ENCODE measurements at places on chromosomes 7 and 10.

DNA sequence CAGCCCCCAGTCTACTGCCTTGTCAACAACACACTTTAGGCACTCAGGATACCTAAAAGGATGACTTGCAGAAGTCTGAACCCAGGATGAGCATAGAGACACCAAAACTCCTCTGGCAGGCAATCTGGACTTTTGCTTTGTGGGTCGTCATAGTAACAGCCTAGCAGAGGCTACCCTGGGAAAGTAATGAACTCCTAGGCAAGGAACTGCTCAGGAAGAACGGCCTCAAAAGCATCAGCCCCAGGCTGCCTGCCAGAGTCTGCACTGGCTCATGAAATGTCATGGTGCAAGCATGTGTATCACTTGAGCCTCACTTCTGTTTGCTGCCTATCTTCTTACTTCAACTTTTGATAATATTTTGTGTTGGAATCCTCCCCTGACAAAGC lies 715.1 kb downstream of the GRID1 start:
- no peak for DNase-seq

DNA sequence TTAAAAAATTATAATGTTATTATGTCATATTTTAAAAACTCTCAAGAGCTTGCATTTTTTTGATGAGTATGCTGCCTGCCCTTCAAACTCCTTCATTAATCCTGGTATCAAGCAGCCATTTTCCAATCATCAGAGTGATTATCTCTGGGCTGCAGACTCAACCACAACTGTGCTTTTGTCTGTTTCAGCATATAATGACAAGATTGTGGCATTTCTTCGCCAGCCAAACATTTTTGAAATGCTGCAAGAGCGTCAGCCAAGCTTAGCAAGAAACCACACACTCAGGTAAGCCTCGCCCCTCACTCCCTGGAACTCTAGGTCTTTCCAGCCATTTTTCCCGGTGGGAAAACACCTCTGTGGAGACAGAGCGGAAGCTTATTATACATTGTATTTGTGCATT lies 90.0 kb upstream of the STK17A start:
- DNase-seq = no peak

GRCh38 chr10:91219371-91220193 lies 881 bp upstream of the PCGF5 start:
- no peak for DNase-seq

- no peak for DNase-seq
Measured at GRCh38 chr10:94010886-94011285, 17.2 kb downstream of the PLCE1 start.

DNA sequence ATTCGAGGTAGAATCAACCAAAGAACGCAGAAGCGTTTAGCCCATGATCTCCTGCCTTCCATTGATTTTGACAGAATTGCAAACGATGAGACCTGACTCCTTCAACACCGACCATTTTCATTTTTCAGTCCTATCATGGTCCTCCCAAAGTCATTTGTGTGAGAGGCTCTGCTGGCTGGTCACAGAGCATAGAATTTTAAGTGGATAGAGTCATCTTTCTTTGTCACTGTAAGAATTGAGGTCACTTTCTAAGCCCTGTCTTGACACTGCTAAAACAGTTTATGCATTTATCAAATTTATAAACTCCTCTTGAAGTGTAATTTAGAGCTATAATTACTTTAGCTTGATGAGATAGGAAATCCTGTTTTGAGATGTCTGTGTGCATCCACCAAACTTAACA lies 72.0 kb downstream of the UBE3C start:
- DNase-seq = no peak

DNA sequence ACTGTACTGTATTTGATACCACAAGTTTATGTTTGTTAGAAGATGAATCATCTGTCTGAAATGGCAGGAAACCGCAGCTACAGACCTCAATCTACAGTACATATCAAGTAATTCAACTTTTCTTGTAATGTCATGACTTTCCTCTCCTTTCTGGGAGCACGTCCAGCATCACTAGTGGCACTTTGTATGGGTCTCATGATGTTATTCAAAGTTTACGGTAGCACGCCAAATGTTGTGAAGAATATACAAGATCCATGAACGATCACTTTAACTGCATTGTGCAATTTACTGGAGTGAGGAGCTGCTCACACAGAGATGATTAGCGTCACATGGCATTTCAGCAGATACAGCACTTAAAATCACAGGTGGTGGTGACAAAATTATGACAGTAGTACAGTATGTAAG lies 257.8 kb upstream of the GNAI1 start:
- DNase-seq = no peak

DNA sequence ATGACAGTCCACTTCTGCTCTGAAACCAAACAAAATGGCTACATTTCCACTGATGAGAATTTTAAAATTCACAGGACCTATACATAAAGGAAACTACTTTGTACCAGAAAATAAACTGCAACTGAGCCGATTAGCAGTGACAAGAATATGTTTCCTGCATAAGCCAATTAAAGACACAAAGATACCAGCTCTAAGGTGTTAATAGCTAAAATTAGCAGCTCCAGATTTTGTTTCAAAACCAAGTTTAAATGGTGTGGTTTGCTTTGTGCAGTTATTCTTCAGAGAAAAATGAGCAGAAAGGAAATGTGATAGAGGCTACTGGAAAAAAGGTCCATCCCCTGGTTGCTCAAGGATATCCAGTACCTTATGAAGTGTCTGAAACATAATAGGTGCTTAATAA lies 123.2 kb downstream of the ANK3 start:
- no peak for DNase-seq

GRCh38 chr10:43808136-43808535 lies 159.5 kb upstream of the ZNF32 start:
- no peak for DNase-seq

DNA sequence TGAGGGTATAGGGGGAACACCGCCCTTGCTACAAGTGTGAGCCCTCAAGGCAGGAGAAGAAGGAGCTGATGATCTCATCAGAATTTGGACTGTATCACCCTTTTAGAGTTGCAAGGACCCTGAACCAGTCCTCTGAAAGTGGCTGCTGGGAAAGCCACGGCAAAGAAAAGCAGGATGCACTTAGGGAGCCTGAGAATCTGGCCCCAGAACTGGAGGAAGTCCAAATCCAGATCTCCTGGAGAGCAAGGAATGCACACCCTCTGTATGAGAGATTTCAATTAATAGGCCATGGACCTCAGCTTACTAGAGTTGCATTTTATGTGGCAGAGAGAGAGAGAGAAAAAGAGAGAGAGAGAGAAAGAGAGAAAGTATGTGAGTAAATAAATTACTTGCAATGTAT lies 662.9 kb downstream of the CCSER2 start:
- no peak for DNase-seq

GRCh38 chr10:31618541-31619291 lies 299.7 kb downstream of the ZEB1 start:
- DNase-seq = no peak

- no peak for DNase-seq
Measured at GRCh38 chr7:76333511-76334101, 25.2 kb downstream of the YWHAG start.

DNA sequence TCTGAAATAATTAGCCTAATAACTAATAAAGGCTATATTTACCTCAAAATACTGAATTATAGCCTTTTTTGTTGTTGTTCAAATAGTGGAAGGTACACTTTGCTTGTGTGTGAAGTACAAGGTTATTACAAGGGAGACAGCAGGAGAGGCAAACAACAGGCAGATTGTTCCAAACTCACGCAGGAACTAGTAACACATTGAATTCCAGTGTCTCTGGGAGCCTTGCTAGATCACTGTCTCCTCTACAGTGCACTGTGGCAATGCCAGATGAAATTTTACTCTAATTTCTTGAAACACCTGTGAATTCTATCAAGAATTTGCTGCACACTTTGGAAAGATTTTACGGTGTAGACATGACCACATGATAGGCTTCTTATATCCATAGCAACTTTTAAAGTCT lies 112.6 kb downstream of the MDFIC start:
- no peak for DNase-seq

GRCh38 chr10:7666253-7667023 lies at the start of gene ITIH5:
ITIH5 (minus strand) TSS chr10:7666966; CDS start chr10:7666892, 74 bp downstream.
- DNase-seq = peak; percentile 6

GRCh38 chr10:122112021-122112616 lies 123.2 kb downstream of the TACC2 start:
- DNase-seq = no peak

- no peak for DNase-seq
Measured at GRCh38 chr7:145644426-145645134, 472.0 kb upstream of the CNTNAP2 start.

DNA sequence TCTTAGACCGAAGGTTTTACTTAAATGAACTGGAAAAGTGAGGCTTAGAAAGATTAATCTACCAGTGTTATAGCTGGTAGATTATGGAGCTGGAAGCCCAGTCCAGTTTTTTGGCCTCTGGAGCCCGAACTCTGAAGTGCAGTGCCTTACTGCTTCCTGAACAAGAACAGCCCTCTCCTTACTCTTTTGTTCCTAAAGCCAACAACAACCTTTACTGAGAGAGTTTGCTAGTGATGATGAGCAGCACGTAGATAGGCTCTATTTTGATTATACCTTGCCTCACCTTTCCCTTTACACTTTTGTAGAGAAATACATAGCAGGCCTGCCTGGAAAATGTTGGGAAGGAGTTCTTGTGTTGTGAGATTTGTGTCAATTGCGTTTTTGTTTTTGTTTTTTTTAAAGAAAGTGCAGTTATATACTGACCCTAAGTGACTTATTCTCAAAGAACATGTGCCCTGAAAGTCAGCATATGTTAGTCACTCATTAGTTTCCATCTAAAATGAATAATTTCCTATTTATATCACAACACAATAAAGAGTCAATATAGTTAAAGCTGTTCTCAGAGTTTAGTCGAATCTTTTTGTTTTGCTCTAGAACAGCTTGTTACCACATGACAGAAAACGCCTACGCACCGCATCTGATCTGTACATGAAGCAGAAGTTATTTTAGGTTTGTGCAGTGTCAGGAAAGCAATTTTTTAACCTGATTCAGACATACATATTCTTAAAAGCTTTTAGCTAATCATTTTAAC lies 33.0 kb downstream of the PLEKHA1 start:
- peak; percentile 57 for DNase-seq

- no peak for DNase-seq
Measured at GRCh38 chr10:112361951-112362751, 11.8 kb upstream of the ACSL5 start.

- DNase-seq = no peak
Measured at GRCh38 chr7:36188906-36189305, 35.9 kb downstream of the EEPD1 start.

DNA sequence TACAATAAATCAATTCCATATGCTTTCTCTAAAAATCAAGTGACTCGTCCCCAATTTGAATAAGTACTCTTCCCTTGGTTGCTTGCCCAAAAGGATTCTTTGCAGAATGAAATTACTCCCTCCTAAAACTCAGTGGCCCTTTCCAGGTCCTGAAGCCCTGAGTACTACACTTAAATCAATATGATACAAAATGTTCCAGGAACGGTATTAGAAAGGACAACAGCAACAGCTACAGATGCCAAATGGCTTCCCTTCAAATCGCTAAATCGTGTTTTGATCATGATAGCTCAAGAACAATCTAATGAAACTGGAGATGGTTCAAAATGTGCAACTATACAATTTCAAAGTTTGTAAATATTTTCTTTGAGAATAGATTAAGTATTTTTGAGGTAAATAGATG lies 59.4 kb downstream of the TPK1 start:
- DNase-seq = no peak

DNA sequence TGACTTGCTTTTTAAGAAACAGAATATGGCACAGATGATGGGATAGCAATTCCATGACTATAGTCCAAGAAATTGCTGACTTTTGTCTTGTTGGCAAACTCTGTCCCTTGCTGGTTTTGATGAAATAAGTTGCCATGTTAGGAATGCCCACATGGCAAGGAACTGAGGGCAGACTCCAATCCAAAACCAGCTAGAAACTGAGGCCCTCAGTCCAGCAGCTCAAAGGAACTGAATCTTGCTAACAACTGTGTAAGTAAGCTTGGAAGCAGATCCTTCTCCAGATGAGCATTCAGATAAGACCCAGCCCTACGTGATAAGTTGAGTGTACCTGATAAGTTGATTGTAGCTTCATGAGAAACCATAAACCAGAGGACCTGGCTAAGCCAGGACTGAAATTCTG lies 64.3 kb upstream of the BMPER start:
- DNase-seq = no peak

- DNase-seq = no peak
Measured at GRCh38 chr7:26101361-26102151, 50.4 kb upstream of the NFE2L3 start.

GRCh38 chr10:4266416-4267085 lies 481.5 kb upstream of the KLF6 start:
- DNase-seq = no peak

GRCh38 chr7:22361795-22362194 lies 4.8 kb upstream of the RAPGEF5 start:
- DNase-seq = no peak

GRCh38 chr10:14072541-14072940 lies 258.2 kb downstream of the FRMD4A start:
- DNase-seq = no peak

DNA sequence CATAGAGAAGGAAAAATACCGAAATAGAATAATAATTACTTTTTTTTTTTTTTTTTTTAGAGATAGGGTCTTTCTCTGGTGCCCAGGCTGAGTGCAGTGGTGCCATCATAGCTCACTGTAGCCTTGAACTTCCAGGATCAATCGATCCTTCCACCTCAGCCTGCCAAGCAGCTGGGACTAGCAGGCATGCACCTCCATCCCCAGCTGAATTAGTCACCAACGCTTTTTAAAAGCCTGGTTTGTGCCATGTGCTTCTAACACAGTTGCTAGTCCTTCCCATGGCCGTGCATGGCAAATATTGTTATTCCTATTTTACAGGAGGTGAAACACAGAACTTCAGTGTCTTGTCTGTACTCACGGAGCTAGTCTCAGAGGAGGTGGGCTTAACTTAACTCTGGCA lies 23.2 kb downstream of the LYZL2 start:
- DNase-seq = no peak

- no peak for DNase-seq
Measured at GRCh38 chr7:42405782-42406181, 168.8 kb upstream of the GLI3 start.

DNA sequence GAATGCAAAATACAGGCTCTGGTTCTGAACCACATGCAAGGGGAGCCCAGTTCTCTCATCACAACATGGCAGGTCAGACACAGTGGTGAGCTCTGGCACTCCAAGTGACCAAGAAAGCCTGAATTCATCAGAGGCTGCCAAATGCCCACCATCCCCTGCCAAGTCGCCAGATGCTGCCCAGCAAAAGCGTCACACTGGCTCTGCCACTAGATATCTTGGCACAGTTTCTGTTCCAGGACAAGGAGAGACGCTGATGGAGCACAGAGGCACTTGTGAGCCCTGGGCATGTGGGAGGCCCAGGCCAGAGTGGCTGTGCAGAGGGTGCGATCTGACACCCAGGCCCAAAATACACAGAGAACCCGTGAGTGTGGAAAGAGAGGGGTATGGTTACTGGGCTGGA lies 57.8 kb downstream of the GAD2 start:
- DNase-seq = no peak

DNA sequence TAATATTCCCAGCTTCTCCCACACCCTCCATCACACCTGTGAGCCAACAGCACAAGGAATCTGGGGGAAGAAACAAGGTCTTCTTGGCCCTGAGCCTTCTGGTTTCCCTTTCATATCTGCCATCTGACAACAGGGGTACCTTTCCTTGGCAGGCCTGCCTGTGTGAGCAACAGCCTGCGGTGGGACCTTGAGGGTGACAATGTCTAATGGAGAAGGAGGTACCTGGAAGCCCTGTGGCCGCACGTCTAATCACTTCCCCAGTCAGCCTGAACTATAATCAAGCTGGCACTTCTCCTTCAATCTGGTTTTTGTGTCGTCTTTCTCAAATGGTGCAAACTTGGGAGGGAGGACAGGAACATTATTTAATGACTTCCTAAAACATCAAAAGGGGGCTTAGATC lies 41.2 kb downstream of the NRCAM start:
- no peak for DNase-seq
